ENCODE measurements at places on chromosomes 4 and X.

DNA sequence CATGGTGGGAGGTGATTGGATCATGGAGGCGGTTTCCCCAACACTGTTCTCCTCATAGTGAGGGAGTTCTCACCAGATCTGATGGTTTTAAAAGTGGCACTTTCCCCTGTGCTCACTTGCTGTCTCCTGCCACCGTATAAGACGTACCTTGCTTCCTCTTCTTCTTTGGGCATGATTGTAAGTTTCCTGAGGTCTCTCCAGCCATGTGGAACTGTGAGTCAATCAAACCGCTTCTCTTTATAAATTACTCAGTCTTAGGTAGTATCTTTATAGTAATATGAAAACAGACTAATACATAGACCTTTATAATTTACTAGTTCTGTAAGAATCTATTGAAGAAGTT lies 82.5 kb upstream of the PITX2 start:
- no peak for DNase-seq

DNA sequence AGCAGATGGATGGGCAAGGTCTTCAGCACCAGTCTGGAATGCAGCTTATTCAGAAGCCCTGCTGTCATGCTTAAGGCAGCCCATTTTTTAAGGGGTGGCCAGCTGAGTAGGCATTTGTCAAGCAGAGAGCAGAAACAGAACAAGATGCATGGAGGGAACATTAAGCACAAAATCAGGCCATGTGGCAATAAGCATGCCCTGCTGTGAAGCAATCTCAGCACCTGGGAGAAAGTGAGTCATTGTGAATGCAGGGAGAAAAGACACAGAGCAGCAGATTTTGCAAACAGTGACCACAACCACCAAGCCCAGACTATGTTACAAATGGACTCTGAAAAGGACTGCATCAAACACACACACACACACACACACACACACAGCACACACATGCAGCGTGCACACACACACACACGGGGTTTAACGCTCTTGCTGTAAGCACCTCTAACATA lies 94.1 kb upstream of the GALNT7 start:
- DNase-seq: no peak

DNA sequence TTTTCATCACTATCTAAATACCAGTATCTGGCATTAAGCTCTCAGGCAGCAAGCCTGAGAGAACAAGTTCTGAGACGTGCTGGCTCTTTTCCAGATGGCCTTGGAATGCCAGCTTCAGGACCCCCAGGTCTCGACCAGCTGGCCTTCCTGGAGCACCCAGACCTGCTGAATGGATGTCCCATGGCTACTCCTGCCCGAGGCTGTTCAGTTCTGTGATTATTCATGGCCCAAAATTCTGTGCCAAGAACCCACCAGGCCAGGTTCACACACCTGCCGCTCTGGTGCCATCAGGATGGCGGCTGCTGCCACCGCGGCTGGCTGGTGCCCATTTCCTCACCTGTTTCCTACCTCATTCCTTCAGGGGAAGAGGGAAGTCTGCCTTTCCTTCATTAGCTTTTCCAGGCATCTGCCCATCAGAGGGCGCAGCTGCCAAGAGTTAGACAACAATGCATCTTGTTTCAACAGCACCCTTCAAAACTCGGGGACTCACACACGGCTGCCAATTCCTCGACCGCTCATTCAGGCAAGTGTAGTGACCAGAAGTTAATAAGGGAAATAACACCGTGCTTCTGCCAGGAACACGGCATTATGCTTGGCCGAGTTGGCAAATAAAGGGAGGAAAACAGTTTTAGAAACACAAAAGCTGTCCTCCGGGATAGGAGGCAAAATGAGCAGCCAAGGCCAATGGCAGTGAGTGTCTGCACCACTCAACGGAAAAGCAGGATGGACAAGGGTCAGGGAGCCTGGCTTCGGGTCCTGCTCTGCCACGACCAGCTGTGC lies 173.8 kb downstream of the NSUN7 start:
- no peak for DNase-seq

- DNase-seq: no peak
These were observed 11.5 kb upstream of the HOPX start for GRCh38 chr4:56692576-56692975.

DNA sequence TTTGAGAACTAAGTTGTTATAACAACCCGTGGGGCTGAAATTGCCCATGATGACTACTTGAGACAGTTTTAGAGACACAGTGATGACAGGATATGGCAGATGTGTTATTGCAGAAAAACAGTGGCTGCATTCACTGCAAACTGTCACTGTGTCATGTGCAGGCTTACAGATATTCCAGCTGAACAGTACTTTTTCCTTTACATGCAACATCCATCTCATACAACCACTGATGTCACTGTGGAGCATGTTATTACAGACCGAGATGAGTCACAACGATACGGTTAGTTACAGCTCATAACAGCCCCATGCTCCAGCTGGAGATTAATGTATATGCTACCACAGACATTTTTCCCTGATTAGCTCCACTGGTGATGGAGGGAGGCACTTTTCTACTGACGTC lies 207.4 kb downstream of the TMA16 start:
- no peak for DNase-seq

DNA sequence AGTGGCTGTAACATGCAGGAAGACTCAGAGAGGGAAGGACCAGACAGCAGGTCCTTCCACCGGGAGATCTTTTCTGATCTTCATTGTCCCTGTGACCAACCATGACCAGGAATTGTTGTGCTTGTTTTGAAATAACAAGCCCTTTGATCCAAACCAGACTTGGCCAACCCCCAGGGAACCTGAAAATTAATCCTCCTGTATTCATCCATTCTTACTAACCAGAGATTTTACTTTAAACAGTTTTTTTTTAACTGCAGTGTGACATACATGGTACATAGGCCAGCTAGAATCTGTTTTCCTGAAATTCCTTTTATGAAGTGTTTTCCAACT lies 4.0 kb downstream of the WFS1 start:
- DNase-seq: no peak

- DNase-seq: no peak
These were observed 37.7 kb upstream of the FAT1 start for GRCh38 chr4:186761393-186761792.

DNA sequence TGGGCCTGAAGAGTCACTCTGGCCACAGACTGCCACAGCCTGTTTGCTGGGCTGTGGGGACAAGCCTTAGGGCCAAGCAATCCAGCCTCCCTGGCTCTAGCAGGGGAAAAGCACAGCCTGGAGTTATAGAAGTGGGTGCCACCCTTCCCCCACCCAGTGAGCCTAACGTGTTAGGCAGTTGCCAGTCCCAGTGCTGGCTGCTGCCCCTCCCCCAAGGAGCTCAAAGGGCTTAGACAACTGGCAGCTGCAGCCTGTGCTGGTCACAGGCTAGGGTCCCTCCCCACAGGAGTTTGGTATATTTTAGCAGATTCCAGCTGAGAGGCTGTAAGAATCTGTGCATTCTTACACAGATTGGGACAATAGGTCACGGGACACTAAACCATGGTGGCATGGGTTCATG lies 370.3 kb upstream of the FGF16 start:
- DNase-seq: no peak

DNA sequence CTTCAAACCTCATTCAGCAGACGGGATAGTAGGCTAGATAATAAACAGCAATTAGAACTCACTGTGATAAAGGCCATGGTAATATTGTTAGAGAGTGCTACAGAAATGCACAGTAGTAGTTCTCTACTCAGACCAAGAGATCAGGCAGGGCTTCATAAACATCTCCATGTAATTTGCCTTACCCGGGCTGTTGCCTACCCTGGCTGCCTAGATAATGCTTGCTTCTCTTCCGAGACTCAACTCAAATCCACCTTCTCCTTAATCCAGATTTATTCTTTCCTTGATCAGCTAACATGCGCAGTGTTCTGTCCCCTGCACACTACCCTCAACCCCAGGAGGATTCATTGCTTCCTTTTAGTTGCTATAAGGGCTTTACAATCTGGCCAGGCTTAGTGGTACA lies 21.8 kb downstream of the ANK2 start:
- DNase-seq: no peak

DNA sequence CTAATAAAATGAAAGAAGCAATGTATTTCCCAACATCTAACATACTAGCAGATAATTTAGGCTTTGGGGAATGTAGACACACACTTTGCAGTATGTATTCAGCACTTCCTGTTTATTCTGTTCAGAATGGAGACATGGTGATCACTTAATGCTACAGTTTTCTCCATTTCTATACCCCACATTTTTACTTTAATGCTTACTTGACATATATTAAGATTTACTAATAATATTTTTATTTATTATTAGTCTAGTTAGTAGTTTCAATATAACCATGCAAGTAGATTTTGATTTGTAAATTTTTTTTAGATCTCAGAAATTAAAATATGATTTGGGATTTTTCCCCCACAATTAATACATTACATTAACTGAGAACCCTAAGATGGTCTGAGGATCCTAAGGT lies 98.4 kb downstream of the PRSS12 start:
- no peak for DNase-seq

GRCh38 chrX:150268839-150269355 lies 94.2 kb upstream of the MAMLD1 start:
- DNase-seq: no peak

DNA sequence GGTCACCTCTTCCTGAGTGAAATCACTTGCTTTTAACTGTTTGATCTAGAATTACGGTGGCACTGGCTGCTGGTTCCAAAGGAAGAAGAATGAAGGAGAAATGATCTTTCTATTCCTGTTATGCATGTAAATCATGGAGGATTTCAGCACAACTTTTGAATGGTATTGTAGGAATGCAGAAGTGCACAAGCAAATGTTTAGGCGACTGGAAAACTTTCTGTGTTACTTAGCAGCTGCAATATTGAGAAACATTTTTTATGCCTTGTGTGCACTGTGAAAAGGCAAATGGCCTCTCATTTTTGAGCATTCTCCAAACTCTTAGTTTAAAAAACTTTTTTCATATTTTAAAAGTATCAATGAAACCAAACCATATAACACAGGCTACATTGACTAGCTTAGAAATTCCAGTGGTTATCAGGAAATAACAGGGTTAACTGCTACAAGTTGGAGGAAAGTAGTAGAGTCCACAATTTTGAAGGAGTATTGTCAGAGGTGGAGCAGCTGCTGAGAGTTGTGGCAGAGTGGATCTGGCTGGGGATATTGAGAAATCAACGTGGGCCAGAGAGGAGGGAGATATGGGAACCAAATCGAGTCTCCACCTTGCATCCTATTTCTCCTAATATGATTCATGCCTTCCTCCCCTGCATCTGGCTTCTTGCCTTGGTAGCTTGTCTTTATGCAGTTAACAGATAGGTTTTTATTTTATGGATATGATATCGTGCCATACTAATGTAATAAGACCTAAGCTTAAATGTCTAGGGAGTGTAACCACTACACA lies 32.0 kb upstream of the FHL1 start:
- no peak for DNase-seq

DNA sequence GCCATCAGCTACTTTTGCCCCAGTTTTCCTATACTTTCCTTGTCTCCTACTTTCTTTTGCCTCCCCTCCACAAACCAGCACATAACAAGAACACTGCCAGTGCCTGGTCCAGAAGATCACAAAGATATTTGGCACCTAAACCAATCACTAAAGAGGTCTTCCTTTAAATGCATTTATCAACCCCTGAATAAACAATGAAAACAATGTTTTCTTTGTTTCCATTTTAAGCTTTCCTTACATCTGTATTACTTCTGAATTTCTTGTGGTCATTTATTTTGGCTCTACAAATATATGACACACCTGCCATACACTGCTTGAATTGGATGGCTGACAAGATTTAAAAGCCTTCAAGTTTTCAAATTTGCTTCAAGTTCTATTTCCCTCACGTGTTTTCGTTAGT lies 43.9 kb downstream of the MBNL3 start:
- DNase-seq: no peak

- no peak for DNase-seq
These were observed 286.4 kb downstream of the PRDM5 start for GRCh38 chr4:120636120-120636630.

DNA sequence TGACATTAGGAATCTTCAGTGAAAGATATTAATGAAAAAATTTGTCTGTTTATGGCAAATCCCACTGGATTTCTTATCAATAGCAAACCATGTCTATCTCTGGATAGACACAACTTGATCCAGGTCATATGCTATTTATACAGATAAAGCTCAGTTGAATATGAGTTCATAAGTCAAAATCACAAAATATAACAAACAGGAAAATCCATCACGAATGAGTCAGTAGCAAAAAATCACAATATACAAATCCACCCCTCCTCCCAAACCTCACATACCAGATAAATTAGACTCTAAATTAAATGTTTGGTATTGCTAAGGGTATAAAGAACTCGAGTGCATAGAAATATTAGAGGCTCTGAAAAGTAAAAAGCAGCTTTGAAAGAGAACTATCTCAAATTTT lies 420.5 kb downstream of the TLL1 start:
- DNase-seq: no peak

- no peak for DNase-seq
These were observed 72.5 kb downstream of the FAT1 start for GRCh38 chr4:186651181-186651603.

GRCh38 chrX:11239230-11239629 lies 54.0 kb upstream of the AMELX start:
- no peak for DNase-seq

DNA sequence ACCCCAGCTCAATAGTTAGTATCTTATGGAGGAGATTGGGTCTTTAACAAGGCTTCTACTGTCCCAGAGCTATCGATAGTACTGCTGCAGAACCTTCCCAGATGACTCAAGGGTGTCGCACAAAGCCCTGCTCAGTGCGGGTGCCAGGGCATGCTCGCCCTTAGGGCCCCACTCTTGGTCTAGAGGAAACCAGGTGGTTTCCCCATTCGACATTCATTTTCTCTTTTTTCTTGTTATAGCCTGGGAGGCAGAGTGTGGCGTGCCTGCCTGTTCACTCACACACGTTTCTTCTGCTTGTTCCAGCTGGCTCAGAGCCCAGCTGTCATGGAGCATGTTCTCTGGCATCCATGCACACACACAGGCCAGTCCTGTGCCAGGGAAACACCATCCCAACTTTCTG lies 144.5 kb downstream of the SMIM20 start:
- DNase-seq: no peak

GRCh38 chr4:165600959-165601683 lies 222.3 kb downstream of the CPE start:
- no peak for DNase-seq

- DNase-seq: no peak
These were observed 39.4 kb upstream of the NDP start for GRCh38 chrX:44012484-44013096.

- no peak for DNase-seq
These were observed 254.6 kb downstream of the GASK1B start for GRCh38 chr4:157918036-157918832.

GRCh38 chr4:26807330-26807729 lies 53.3 kb upstream of the STIM2 start:
- DNase-seq: no peak

DNA sequence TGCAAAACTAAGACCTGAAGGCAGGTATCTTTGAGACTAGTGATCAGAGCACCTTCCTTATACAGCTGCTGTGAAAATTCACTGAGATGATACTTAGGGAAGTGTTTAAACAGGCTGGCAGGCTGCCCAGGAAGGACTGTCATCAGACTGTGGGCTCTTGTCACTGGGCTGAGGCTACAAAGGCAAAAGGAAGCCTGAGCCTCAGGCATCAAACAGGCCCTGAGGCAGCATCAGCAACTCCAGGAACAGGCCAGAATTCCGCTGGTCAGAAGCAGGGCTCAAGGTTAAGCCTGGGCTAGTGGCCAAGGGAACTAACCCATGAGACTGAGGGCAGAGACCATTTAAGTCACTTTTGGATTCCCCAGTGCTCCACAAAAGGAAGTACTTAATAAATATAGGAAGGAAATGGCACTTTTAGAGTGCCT lies 12.8 kb downstream of the PJA1 start:
- no peak for DNase-seq

Measured in activated CD8-positive, alpha-beta memory T cell treated with anti-CD3 and anti-CD28 coated beads for 1 hour (primary cell).